ENCODE measurements at places on chromosomes 4 and X.

GRCh38 chr4:159451006-159451405, 348.1 kb downstream of the RAPGEF2 start:
- DNase-seq: no peak

DNA sequence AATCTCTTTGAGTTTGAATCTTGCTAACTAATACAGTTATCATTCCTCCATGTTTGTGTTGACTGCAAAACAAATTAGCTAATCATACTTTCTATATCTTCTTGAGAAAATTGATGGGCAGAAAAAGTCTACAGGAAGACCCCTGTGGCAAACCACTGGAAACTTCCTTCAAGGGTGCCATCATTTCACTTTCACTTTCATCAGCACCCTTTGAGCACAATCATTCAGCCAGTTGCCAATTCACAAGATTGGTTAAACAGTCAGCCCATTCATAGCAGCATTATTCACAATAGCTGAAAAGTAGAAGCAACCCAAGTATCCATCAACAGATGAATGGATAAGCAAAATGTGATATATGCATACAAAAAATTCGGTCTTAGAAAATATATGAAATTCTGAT, 101.5 kb downstream of the CCDC160 start:
- DNase-seq: peak; percentile 0

DNA sequence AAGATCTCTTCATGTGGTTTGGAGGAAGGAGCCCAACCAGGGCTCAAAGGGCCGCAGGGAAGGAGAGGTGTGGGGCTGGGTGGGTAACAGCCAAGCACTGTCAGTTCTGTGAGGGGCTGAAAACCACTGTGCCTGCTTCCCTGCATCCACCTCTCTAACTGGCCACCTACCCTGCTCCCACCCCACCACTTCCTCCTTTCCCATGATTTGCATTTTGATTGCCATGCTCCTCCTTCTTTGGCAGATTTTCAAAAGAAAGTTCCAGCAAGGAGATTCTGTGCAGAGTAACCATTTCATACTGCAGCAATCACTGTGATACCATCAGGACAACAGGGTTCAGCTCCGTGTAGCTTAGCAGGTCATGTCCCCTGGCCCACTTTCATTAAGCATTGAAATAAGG, 1.8 kb downstream of the ZNF674 start:
- DNase-seq: no peak

DNA sequence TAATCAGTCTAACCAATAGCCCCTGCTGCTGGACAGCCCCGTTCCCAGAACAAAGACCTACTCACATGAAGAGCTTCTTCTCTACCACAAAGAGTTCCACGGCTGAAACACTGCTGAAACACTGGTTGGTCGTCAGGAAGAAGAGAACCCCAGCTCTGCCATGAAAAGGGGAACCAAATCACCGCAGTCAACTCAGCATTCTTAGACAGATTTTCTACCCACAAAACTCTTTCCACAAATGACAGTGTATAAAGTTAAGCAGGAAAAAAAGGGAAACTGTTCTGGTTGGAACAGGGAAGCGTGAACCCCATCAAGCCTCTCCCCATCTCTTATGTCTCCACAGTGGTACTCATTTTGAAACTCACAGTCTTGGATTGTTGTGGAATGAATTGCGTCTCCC, 57.3 kb downstream of the ABCG2 start:
- DNase-seq: peak; percentile 53

DNA sequence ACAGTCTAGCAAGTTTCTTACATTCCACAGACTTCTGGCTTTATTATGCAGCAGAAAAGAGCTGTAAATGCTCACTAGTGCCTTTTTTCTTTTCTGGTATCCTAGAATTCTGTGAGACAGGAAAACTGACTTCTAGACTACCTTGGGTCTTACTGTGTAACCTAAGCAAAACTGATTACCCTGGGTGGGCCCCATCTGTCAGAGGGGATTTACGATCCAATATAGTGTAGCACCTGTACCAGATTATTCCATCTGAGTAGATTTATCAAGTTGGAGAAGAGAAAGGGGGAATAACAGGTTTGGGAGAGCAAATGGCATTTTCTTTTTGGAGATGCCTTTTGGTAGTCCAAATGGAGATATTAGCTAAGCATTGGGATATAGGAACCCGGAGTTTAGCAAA, 46.7 kb downstream of the FSTL5 start:
- no peak for DNase-seq

GRCh38 chrX:118249146-118249545, 96.8 kb upstream of the WDR44 start:
- no peak for DNase-seq

GRCh38 chrX:102515975-102516941, at the start of gene TMSB15A:
Gene TMSB15A (minus strand): TSS chrX:102516739.
- peak; percentile 10 for DNase-seq

GRCh38 chr4:179399054-179399782, 1957.0 kb upstream of the AGA start:
- no peak for DNase-seq

DNA sequence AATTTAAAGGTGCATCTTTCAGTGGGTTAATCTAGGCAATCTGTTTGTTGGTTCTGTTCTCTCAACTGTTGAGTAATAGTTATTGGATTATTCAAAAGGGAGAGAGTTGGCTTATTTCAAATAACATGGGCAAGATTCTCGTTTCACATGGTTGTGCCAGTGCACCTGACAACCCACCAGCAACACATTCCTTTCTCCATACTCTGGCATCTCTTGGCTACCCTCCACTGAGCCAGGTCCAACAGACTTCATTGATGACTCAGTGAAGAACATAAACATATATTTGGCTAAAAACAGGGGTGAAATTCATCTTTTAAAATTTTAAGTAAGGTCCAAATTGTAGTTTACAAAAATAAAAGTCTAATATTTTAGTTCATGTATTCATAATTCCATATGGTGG, 967.2 kb downstream of the RPA4 start:
- DNase-seq: no peak

DNA sequence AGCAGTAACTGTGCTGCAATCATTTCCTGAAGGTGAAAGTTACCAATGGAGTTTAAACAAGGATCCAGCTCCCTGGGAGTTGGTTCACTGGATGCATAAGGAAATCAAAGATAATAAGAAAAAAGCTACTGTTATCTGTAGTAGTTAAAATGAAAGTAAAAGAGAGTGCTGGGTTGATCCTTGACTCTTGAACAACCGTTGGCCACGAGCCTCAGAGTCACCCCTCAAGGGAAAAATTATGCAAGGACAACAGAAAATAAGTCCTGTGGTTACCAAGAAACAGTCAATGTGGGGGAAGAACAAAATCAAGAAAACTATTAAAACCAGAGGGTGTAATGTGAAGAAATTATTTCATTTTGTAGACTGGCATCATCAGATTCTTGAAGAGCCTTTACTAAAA, 49.7 kb upstream of the DDIT4L start:
- DNase-seq: no peak

- no peak for DNase-seq
Observed at GRCh38 chrX:153772316-153773217, 8.3 kb upstream of the SRPK3 start.

GRCh38 chrX:107935664-107936433, 46.3 kb downstream of the TEX13B start:
- DNase-seq: no peak

GRCh38 chr4:41561244-41561643, 23.3 kb downstream of the LIMCH1 start:
- no peak for DNase-seq

- DNase-seq: no peak
Observed at GRCh38 chr4:53009824-53010223, 147.7 kb downstream of the RASL11B start.

- DNase-seq: no peak
Observed at GRCh38 chr4:56219447-56219846, 167.8 kb downstream of the AASDH start.

DNA sequence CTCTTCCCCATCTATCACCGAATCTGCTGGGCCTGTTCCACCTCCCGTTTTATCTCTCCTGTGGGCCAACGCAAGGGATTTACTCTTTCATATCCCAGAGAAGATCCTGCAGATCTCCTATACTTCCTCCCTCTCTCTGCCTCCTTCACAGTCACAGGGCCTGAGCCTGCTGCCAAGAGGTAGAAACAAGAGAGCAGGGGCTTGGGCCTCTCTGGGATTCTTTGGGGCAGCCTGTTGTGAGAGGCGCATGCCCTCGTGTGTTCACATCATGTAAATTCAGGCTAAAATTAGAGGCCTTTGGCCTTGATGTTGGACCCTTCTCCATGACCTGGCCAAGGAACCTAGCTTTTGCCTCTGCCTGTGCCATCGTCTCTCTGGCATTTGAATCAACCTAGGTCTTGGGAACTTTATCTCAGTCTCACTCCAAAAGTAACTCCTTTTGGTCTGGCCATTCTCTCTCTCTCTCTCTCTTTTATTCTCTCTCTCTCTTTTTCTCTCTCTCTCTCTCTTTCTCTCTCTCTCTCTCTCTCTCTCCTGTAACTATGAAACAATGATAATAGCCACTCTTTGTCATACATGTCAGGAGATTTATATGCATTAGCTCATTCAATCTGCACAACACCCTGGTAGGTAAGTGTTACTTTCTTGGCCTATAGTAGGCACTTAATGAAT, 20.0 kb upstream of the EFNB1 start:
- DNase-seq: no peak

GRCh38 chr4:188268131-188268908, 129.1 kb downstream of the TRIML1 start:
- no peak for DNase-seq

GRCh38 chrX:18924507-18925088, 59.3 kb downstream of the PHKA2 start:
- no peak for DNase-seq

GRCh38 chr4:6345096-6345830, 75.6 kb downstream of the WFS1 start:
- no peak for DNase-seq

GRCh38 chr4:80071604-80072227, 1.3 kb downstream of the ANTXR2 start:
- no peak for DNase-seq
